Cardiac fibroblast (primary cell): ENCODE measurements at places on chromosomes 3 and 15.

DNA sequence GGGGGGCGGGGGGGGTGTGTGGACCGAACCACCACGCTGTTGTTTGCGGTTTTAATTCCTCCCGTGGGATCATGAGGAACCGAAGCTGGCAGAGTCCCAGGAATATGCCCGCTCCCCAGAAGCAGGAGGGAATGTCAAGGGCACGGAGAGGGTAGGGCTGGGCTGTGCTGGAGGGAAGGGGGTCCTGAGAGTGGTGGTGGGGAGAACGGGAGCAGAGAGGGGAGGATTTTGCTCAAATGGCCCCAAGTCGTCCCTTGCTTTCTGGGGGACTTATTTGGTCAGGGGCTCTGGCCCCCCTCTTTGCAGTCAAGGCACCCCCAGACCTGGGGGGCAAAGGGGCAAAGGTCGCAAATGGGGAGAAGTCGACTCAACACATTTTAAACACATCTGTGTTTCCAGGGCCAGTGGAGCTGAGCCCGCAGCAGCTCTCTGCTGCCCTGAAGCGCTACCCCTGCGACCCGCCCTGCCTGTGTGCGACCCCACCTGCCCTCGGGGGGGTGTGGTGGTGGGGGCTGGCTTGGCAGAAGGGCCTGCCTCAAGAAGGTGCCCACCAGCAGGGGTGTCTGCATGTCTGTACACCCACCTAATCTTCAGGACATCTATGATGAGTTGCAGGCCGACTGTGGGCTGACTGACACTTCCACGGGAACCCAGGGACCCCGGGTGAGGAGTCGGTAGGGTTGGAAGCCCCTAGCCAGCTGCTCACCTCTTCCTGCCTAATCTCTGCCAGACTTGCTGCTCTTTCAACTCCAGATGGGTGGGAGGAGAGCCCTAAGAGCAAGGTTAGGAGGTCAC is 602 bp upstream of the ATP2B2 start:
- no peak for DNase-seq

DNA sequence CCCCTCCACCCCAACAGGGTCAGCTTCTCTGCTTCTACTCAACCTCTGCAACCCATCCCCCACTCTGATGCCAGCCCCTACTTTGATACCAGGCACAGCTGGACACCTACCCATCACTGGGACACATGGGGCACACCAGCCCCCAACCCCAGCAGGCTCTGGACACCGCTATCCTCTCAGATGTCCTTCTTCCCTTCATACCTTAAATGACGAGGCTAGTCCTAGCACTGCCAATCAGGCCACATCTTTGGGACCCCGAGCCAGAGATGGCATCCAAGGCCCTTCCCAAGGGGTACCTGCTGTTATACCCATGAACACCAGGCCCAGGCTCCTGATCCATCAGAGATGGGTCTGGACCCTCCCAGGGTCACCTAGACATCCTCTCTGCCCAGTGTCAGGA is 10.6 kb downstream of the POC1A start:
- no peak for DNase-seq

DNA sequence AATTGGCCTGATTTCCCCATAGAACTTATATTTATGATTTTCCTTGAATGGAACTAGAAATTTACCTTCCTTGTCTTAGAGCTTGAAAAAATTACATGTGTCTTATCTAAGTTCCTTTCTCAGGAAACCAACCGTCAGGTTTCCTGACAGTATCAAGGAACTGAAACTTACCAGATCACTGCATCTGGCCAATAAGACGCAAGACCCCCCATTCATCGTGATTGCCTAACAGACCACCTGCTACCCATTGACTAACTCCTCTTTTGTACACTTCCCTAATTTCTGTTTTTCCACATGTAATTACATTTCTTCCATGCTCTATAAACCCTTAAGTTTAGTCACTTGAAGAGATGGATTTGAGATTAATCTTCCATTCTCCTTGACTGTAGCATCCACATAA is 517.2 kb upstream of the CBLB start:
- DNase-seq, result no peak

DNA sequence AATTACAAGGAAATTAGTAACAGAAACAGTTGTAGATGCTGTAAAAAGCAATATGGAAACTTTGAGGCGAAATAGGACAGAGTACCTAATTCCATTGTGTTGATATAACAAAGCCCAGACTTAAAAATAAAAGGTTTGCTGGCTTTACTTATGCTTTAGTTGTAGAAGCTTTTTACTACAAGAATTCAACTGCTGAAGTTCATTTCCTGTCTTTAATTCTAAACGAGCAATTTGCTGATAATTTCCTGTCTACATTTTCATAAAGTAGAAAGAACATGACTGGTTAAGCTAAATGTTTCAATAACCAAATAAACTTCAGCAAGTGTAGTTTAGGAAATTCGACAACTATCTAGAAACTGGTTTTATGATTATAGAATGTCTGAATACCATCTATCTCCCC is 423.8 kb downstream of the MECOM start:
- no peak for DNase-seq

GRCh38 chr3:50550079-50550736 is 17.3 kb downstream of the C3orf18 start:
- DNase-seq, result peak; percentile 48

DNA sequence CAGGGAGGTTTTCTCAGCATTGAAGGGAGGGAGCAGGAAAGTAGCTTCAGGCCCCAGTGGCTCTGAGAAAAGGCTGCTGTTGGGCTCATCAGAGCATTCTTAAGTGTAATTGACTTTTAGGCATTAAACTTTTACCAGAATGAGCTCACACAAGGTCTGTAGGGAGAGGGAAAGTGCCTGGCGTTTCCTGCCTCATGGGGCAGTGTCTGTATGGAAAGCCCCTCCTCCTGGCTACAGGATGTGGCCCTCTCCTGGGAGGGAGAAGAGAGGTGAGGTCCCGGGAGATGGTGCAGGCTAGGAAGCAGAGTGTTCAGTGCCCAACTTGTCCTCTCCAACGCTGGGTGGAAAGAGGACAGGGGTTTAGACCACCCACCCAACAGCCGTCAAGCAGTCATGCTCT is 21.3 kb upstream of the SCN10A start:
- DNase-seq, result no peak
